Stomach (tissue), 19 donors: ENCODE measurements at places on chromosomes 3 and 15. TPM values are rescaled to one million over a fixed set of nuclear protein-coding genes. Genes with fewer than 3 reads are reported as not detected.

DNA sequence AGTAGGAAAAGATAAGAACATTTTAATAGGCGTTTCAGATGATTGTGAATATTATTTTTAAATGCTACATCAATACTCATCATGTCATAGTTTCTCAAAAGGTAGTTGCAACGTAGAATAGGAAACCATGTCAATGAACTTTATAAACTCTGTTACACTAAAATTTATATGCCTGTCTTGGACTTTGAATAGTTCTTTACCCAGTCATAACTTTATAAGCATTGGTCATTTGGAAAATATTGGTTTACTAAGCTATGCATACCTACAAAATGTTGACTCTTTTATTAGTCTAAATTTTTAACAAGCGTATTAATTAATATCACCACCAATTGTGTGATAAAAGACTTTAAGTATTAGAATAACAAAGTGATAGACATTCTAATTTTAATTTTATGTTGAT lies 293.5 kb downstream of the CGGBP1 start:
- no peaks in the 10 kb centered on the region for H3K27me3 ChIP-seq
- no peaks in the 10 kb centered on the region for H3K36me3 ChIP-seq
- no peak overlapping the region for H3K27ac ChIP-seq
- no peak overlapping the region for H3K4me3 ChIP-seq
- H3K4me1 ChIP-seq = no peaks in the 10 kb centered on the region

DNA sequence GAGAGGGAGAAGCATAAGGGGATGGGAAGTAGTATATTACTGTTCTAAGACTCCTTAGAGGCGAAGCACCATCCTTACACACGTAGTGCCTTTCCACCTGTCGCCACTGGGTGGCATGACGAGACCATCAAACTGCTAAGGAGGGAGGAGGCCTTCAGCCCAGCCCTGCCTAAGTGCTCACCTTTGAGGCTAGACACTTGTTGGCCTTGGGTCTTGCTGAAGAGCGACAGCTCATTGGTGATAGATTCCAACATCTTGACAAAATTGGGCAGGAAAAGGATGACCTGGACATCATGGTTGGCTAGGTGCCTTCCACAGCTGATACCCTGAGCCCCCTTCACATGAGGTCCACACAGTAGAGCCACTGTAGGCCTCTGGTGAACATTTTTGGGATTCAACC lies 19.6 kb downstream of the CLK3 start:
- H3K27me3 ChIP-seq = no peaks in the 10 kb centered on the region
- no peak overlapping the region for H3K27ac ChIP-seq
- DNase-seq = peak; percentile 86
- H3K36me3 ChIP-seq = peaks cover 51% of the 10 kb centered on the region
- no peak overlapping the region for H3K4me3 ChIP-seq

GRCh38 chr3:50620420-50620819 lies 3.5 kb downstream of the MAPKAPK3 start:
- DNase-seq = no peak
- no peaks in the 10 kb centered on the region for H3K27me3 ChIP-seq
- H3K4me3 ChIP-seq = no peak overlapping the region
- peak overlapping the region; percentile 25 for H3K27ac ChIP-seq

GRCh38 chr3:172461530-172462138 lies 13.4 kb upstream of the GHSR start:
- no peaks in the 10 kb centered on the region for H3K27me3 ChIP-seq
- H3K4me3 ChIP-seq = no peak overlapping the region
- no peak overlapping the region for H3K27ac ChIP-seq
- H3K4me1 ChIP-seq = no peaks in the 10 kb centered on the region
- DNase-seq = no peak

- H3K27me3 ChIP-seq = peaks cover 40% of the 10 kb centered on the region
- no peaks in the 10 kb centered on the region for H3K36me3 ChIP-seq
- peak within 1 kb of the TSS; percentile 82 for H3K4me3 ChIP-seq
These were observed 41.6 kb upstream of the ROPN1 start for GRCh38 chr3:124033360-124034015.

GOLGA8R gene
- total RNA-seq = 7.9 TPM

SAMMSON gene
- 2.9 TPM for total RNA-seq

PSTPIP1 gene
- total RNA-seq = 2.4 TPM

ST8SIA2 gene
- not detected for total RNA-seq

PLSCR5 gene
- not detected for total RNA-seq
